ENCODE measurements at places on chromosomes 7 and 10. TPM values are rescaled to one million over a fixed set of nuclear protein-coding genes. Genes with fewer than 3 reads are reported as not detected.

MGMT gene
- total RNA-seq = 19.7 TPM

PLXNA4 gene
- total RNA-seq = 3.4 TPM

IDI2 gene
- total RNA-seq = not detected

WEE2 gene
- 0.14 TPM for total RNA-seq

FGFR2 gene
- total RNA-seq = 43.6 TPM

FAM25A gene
- total RNA-seq = not detected

FAM237B gene
- 0.19 TPM for total RNA-seq

SPDYE11 gene
- 2.2 TPM for total RNA-seq

OPN4 gene
- 0.22 TPM for total RNA-seq

PLXDC2 gene
- 6.9 TPM for total RNA-seq

TMEM225B gene
- 2.0 TPM for total RNA-seq

GJD4 gene
- not detected for total RNA-seq

HMX3 gene
- total RNA-seq = 0.16 TPM

TNKS2 gene
- 33.1 TPM for total RNA-seq

FAM25C gene
- total RNA-seq = not detected

STEAP1B gene
- total RNA-seq = 1.2 TPM

MMRN2 gene
- 1.9 TPM for total RNA-seq

GRCh38 chr7:5231811-5232484 is 41.9 kb downstream of the WIPI2 start:
- ATAC-seq = no peak

DNA sequence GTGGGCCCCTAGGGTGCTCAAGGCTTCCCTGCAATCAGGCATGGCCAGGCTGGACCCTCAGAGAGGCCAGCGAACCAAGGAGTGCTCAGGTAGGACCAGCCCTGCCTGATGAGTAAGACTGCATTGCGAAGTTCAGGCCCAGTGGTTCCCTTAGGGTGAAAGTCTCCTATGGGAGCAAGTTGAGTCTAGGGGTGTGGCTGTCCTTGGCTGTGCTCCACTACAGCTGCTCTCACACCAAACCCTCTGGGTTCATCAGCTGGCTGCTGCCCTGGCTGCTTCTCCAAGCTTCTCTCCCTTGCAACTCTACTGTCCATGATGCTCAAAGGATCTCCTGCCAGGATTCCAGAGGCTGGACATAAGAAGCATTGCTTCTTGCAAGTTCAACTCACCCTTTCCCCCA is 18.7 kb downstream of the FAM25A start:
- no peak for ATAC-seq

DNA sequence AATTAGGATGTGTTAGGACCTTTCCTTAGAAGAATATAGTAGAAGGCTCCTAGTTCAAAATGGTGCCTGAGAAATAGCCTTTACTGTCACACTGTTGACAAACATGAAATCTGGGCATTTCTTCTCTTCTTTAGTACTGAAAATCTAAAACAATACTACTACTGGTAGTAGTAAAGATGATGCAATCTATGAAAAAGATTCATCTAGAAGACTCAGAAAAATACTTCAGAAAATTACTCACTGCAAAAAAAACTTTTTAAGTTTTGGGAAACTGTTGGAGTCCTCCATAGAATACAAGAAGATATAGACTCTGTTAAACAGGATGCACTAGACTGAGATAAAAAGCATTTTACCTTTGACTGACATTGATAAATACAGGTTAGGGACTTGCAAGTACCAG is 67.1 kb downstream of the NRF1 start:
- ATAC-seq = no peak

GRCh38 chr10:102646610-102647442 is 2.5 kb downstream of the TRIM8 start:
- ATAC-seq = peak; percentile 15

GRCh38 chr7:128800567-128800966 is 8.8 kb downstream of the CCDC136 start:
- no peak for ATAC-seq

DNA sequence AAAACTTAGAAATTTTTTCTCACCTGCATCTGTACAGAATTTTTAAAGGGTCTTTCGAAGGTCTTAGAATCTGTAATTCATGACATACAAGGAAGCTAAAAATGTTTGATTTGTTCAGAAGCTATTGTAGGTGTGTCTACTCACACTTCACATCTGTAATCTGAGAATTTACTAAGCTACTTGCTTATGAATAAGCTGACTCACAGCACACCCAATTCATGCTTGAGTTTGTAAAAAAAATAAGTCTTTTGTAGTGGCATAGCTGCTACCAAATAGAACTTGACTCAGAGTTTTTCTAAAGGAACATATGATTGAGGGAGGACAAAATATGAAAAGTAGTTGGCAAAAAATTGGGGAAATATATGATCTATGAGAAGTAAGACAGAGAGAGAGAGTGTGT is 12.7 kb upstream of the AGR2 start:
- ATAC-seq = peak; percentile 94

DNA sequence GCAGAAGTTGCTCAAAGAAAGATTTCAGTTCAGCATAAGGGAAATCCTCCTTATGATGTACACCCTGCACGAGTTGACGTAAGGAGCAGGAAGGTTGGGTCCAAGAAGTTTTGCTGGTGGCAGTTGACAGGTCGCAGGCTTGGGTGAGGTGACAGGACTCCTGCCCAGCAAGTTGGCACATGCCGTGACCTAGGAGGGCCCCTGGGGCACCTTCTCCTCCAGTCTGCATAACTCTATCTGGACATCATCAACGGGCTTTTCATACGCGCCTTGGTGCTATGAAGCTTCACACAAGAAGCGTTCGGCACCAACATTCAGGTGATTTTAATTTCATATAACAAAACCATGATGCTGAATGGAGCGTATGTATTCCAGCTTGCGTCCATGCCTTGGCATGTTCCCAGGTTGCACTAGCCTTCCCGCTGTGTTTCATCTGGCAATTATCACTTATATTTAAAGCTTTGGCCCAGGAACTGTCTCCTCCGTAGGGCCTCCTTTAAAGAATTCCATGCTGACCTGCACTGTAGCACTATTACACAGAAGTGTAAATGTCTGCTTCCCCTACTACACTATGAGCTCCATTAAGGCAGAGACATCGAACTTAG is 651.6 kb upstream of the FOXK1 start:
- no peak for ATAC-seq

GRCh38 chr7:140924019-140924820 is 509 bp downstream of the BRAF start:
- ATAC-seq = peak; percentile 75

DNA sequence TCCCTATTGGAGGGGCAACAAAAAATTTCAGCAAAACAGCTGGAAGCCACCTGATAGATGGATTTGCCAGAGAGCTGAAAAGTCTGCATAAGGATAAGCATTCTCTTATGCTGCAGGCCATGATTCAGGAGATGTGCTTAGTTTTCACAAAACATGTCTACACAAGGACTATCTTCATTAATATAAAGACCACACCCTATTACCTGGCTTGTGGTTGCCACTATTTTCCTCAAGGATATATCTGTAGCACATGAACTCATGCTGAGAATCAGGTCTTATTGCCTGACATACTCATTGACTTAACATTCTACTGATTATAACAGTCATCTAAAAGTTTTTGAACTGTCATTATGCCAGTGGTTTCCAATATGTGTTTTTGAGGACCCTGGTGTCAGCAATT is 7.1 kb upstream of the COL17A1 start:
- ATAC-seq = no peak

GRCh38 chr10:55500931-55501559 is 700.0 kb upstream of the PCDH15 start:
- ATAC-seq = peak; percentile 81

DNA sequence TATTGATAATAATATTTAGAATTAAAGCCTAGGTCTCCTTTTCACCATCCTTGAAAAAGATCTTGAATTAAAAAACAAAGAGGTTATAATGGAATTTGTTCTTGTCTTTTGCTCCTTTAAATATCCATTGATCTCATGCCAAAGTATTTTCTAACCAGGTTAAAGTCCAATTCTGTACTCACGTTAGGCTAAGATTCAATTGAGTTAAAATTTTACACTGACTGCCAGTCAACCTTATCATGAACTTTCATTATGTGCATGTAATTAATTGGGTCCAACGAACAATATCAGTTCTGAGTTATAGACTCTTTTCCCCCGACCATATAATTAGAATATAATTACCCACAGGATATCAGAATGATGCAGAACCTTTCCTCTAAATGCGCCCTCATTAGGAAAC is 266.6 kb downstream of the DGKB start:
- ATAC-seq = no peak

DNA sequence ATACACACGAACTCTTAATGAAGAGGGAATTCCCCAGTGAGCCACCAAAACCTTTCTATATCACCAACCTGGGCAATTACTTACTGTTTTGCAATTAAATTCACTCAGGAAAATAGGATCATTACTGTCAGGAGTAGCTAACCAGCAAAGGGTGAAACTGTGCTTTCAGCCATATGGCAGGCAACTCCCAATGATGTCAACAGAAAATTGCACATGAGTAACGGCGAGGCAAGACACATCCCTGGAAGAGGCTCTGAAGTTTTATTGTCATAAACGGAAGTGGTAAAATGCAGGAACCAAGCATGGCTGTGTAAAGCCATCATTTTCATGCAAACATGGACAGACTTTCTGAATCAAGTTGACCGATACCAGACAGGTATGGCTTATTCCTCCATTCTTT is 548.9 kb upstream of the AUTS2 start:
- no peak for ATAC-seq

DNA sequence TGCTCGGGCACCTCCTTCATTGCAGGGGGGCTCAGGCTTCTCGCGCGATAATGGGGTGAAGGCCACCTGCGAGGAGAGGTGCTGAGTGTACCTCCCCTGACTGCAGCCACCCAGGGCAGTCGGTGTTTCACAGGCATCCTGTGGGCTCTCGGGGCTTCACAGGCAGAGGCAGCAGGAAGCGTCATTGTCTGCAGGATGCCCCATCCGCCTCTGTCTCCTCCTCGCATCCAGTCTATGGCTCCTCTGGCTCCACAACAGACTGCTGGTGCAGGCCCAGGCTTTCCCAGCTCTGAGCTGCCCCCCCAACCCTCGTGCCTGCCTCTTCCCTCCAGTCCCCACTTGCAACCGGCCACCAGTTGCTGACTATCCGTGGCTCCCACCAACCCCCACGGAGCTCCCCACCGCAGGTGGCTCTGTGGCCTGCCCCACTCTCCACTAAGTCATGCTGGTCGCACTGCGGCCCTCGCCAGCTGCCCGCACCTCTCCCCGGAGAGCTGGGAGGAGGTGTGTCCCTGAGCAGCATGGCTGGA is 36.5 kb downstream of the CAMK2B start:
- ATAC-seq = no peak

GRCh38 chr10:27998178-27998953 is 513 bp downstream of the ODAD2 start:
- ATAC-seq = peak; percentile 89

DNA sequence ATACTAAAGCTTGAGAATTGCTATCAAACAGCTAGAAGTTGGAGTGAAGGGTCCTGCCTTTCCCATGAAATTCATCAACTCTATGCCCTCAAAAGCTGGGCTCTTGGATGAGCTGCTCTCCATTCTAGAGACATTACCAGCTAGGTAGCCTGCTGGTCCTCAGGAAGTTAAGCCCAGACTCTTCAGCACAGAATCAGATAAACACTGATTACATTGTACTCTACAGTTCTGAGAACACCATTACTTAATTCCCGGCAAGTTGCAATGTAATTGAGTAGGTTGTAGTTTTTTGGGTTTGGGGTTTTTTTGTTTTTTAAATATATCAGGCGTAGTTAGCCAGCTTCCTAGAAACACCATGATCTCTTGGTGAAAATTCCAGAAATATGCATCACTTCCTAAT is 84.1 kb upstream of the PIK3CG start:
- no peak for ATAC-seq

- ATAC-seq = no peak
Measured at GRCh38 chr7:131222171-131222570, 105.5 kb upstream of the MKLN1 start.

DNA sequence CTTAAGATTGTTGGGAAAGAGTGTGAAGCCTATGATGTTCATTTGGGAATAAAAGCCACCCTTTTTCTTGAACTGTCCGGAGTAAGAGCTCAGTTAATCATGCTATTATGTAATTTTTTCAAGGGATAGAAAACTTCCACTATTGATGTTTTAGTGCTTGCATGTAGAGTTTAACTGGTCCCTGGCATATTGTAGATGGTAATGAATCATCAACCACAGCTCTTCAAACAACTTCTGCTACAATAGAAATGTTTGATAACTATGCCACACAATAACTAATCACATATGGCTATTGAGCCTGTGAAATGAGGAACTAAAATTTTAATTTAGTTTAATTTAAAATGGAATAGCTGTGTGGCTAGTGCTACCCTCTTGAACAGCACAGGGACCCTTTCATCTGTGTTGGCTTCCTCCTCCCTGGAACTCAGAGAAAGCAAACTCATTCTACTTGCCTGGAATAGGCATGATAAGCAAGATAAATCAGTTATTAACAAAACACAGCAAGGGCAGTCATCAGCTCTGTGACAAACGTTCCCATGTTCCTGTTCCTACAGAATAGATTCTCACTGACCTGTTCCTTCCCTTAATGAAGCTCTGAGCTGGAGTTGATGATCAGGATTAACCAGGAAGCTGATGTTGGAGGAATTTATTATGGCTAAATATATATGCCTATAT is 4.9 kb upstream of the SRI start:
- ATAC-seq = no peak

DNA sequence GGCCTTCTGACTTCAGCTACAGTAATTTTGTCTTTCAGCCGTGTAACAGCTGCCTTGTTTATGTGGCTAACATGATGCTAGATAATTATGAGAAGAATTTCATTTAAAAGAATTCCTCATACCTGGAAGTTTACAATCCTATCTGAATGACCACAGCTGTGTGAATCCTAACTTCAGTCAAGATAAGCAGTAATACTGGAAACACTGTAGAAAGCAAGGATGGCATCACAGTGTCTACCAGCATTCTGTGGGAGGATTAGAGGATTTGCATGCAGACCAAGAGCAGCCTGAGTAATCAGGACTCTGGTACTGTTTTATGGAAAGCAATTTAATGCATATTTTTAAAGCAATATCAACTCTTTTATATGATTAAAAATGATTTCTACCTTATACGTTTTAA is 282.4 kb downstream of the EXOC4 start:
- ATAC-seq = peak; percentile 43

DNA sequence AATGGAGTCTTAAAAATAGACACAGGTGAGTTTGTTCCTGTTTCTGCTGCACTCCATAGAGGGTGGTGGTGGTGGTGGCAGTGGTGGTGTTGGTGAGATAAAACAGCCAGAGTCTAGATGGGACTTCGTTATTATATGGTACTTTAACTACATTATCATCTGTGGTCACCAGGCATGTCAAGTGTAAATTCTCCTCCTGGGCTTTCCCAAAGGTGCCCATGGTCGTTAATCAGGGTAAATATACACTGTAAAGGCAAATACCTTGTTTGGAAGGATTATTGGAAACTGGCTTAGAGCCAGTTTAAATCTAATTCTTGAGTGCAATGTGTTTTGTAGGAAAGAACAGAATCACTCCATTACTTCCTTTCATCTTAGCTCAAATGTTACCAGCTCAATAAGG is 21.5 kb upstream of the COMMD3 start:
- no peak for ATAC-seq

GRCh38 chr10:77416311-77417135 is 221.1 kb downstream of the KCNMA1 start:
- peak; percentile 44 for ATAC-seq

GRCh38 chr10:19775296-19775695 is 40.9 kb upstream of the PLXDC2 start:
- ATAC-seq = no peak

- no peak for ATAC-seq
Measured at GRCh38 chr7:103870664-103871063, 118.8 kb downstream of the RELN start.

Data from motor neuron (in vitro differentiated cells).